ENCODE measurements at places on chromosomes 3 and 15.

DNA sequence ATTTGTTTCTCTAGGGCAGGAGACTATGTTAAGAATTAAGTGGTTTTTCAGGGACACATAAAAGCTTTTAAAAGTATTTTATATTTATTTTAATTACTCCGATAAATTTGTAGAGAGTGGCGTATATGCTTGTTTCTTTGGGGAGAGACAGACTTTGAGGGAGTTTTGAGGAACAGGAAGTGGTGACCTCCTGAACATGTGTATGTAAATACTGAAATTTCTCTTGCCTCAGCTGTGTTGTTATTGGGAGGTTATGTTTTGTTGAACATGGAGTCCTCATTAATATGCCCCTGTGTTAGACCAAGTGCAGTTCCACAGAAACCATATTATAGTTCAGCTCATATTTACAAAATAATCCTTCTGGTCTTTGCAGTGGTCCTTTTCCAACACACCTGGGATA, 41.8 kb upstream of the UTS2B start:
- no peak for DNase-seq

DNA sequence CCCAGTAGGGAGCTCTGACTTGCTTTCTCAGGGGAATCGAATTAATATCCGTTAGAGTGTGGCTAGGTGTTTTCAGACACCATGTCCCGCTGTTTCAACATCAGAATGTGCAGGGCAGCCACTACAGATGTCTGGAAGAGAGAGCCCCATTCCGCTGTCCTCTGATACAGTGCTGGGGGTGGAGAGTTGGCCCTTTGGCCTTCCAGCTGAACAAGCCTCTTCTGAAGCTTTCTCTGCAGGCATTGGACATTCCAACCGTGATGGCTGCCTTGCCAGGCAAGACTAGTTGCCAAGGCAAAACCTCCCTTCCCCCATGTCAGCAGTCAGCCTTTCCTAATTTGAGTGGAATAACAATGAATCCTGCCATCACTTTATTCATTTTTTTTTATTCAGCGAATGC, 1.5 kb downstream of the FAH start:
- peak; percentile 18 for DNase-seq

- DNase-seq: no peak
Measured at GRCh38 chr15:74213858-74214284, 11.3 kb upstream of the STRA6 start.

- peak; percentile 22 for DNase-seq
Measured at GRCh38 chr3:15781637-15782402, 16.0 kb downstream of the ANKRD28 start.

GRCh38 chr15:50353251-50353974, 1.6 kb downstream of the GABPB1 start:
- peak; percentile 93 for DNase-seq

DNA sequence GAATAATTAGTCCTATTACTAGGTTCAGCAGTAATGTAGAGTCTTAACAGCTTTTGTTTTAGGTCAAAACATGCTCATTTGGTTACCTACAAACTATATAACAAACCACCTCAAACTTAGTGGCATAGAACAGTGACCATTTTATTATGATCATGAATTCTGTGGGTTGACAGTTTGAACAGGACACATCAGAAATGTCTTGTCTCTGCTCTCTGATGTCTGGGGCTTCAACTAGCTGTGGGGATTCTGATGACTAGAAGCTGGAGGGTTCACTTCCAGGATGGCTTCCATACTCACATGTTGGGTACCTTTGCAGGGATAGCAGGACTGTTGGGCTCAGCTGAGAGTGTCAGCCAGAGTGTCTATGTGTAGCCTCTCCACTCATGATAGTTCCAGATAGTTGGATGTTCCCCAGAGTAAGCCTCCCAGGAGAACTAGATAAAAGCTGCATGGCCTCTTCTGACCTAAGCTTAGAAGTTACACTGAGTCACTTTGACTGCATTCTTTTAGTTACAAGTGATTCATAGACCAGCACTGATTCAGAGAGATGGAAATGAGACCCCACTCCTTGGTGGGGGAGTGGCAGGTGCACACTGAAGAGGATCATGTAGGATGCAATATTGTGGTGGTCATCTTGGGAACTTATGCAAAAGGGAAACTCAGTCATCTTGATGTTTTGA, 32.6 kb downstream of the PLCL2 start:
- peak; percentile 32 for DNase-seq

GRCh38 chr15:45548753-45549520, 26.4 kb upstream of the SLC30A4 start:
- DNase-seq: no peak

GRCh38 chr3:118126751-118127150, 907.9 kb downstream of the IGSF11 start:
- DNase-seq: no peak

DNA sequence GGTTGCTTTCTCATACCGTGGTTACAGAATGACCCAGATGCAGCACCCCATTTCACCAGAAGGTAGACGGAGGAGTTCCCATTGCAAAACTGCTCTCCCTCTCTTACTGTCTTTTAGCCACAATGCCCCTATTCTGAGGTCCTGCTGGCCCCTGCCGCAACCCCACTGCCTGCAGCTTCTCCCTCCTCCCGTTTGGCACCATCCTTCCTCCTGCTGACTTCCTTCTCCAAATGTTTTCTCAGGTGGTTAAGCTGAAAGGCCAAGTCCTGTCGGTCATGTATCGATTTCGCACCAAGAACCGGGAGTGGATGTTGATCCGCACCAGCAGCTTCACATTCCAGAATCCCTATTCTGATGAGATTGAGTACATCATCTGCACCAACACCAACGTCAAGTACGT, 132.3 kb upstream of the ABHD17C start:
- DNase-seq: no peak

GRCh38 chr15:77019521-77020331, 24.8 kb downstream of the PSTPIP1 start:
- DNase-seq: peak; percentile 36

DNA sequence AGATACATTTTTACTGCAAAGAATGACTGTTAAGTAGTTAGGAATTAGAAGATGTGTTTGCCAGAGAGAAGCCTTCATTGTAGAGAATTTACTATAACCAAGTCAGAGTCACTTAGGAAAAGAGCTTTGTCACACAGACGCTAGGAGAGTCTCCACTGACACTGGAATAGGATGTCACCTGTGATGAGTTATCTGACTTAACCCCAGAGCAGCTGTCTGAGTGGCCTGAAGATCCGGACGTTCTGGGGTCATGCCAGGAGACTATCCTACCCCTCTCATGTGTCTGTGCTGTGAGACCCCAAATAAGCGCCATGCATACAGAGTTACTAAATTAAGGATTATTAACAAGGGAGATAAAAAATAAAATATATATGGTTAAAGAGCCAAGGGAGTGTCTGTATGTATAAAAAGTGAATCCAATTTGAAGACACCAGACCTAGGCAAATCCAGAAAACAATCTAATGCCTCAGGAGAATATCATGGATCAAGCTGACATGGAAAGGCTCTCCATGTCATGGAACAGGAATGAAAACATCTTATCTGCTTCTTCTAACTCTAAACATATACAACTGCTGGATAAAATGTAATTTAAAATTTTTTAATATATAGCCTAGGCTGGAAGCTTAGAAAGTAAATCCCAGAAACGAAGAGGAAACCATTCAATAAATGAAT, 43.5 kb downstream of the ITGB5 start:
- no peak for DNase-seq

All from EH (cell line).